ENCODE measurements at places on chromosomes 4 and X.
A peak's percentile ranks its signal among the peaks of the same experiment; 100 is the strongest.

GRCh38 chrX:119802546-119802945, 11.1 kb upstream of the RPL39 start:
- no peak for DNase-seq

DNA sequence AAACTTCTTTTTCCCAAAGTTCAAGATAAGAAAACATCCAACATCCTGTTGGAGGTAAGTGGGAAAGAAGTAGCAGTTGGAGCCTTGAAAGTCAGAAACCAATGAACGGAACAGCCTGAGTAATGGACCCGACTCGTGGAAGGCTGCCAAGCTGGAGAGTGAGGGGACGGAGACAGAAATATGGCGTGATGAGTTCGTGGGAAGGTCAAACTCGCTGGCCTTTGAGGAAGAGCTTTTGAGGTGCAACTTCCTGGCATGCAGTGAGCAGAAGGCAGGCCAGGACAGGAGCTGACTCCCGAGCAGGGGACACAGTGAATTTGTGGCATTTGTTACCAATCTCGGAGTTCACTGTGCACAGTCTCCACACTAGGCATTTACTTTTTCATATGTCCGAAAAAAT, 1.0 kb upstream of the TRIML1 start:
- DNase-seq, result no peak

DNA sequence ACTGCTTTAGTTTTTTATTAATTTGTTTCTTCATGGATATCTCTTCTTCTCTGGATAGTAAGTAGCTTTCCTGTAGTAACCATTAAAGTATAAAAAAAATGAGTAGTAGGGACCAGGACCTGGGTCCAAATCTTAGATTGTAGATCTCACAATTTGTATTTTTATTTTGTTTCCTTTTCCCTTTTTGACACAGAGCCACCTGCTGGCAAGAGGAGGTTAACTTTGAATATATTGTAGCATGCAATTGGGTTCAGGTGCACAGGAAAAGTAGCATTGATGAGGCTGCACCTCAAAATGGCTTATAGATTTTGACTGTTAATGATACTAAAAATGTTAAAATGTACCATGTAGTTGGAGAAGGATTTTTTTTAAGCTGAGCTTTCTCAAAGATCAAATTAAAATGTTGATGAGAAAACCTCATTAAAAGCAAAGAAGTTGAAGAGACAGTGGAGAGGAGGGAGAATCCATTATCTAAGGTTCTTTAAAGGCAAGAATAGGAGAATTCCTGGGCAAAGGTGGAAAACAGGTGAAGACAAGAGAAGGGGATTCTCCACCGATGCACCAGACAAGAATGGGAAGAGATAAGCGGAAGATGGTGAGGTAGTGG, 48.3 kb upstream of the HPGDS start:
- no peak for DNase-seq

DNA sequence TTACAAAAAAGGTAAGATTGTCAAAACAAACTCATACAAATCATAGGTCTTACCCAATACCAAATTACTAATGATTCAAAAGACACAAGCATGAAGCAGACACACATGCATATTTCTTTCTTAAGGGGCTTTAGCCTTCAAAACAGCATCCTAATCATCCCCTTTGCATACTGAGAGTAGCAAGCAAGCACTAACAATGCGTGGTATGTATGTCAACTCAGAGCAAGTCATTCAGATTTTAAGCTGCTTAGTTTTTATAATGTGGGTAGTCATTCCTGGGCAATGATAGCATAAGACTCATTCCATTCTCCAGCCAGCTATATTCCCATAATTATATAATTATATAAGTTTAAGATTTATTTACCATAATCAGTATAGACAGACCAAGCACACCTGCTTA, 219.6 kb downstream of the DKK2 start:
- DNase-seq, result no peak

GRCh38 chrX:119155416-119156035, 27.9 kb upstream of the KIAA1210 start:
- DNase-seq, result no peak

GRCh38 chrX:108000751-108001150, 18.6 kb upstream of the TEX13B start:
- DNase-seq, result no peak

DNA sequence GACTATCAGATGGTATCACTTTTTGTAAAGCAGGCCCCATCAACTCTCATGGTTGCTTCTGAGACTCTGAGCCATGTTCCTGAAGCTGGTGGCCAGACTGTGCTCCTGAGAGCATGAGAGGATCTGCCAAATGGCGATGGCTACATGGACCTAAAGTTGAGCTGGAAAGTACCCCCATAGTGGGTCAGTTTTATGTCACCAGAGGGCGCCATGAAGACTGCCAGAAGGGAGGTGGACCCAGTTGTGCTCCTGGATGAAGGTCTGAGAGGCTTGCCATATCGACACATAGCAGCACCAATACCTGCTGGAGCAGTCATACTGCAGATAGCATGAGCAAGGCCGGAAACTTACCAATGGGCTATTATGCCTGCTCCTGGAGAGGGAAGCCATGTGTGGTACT, 105.7 kb downstream of the SLITRK2 start:
- no peak for DNase-seq

DNA sequence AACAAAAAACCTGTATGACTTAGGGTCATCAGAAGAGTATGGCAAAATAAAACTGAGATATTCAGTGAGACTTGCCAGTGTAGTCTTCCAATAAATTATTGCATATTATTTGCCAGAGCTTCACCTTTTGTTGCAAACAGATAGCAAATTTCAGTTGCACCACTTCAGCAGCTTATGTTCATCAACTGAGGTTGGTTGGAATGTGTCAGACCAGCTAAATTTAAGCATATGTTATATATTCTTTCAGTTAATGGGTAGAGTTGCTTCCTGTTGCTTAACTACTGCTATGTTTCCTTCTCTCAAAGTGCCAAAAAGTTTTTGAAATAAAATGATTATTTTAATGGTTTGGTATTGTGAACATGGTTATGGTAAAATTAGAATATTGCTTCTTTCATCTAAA, 61.5 kb downstream of the GALNT7 start:
- no peak for DNase-seq

- no peak for DNase-seq
These were observed 93.6 kb downstream of the DTHD1 start for GRCh38 chr4:36374836-36375511.

DNA sequence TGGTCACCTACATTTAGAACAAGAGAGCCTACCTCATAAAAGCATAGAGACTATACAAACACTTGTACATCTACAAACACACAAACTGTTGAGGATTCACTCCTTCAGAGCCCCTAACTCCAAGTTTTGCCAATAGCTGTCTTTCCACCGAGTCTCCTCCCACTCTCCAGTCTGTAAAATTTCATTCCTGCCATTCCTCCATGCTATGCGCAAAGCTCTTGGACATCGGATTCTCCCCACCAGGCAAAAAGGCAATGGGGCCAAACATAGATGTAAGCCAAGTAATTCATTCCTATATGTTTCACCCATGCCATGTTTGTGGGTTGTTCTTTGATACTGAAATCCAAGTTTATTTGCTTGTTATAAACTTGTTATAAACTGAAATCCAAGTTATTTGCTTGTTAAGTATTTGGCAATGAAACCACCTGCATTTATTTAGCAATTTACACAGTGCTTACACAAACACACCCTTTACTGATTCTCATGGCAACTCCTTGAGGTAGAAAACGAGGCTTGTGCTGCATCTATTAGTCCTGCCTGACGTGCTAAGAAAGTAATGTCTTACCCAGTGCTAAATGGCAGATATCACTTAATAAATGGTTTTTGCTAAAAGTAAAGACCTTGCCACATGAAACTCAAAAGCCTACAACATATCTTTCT, 91.1 kb downstream of the SCFD2 start:
- DNase-seq, result no peak

- DNase-seq, result no peak
These were observed 25.9 kb downstream of the SMIM31 start for GRCh38 chr4:164779811-164780216.

GRCh38 chr4:106312997-106313522, 2.9 kb downstream of the TBCK start:
- DNase-seq, result no peak

DNA sequence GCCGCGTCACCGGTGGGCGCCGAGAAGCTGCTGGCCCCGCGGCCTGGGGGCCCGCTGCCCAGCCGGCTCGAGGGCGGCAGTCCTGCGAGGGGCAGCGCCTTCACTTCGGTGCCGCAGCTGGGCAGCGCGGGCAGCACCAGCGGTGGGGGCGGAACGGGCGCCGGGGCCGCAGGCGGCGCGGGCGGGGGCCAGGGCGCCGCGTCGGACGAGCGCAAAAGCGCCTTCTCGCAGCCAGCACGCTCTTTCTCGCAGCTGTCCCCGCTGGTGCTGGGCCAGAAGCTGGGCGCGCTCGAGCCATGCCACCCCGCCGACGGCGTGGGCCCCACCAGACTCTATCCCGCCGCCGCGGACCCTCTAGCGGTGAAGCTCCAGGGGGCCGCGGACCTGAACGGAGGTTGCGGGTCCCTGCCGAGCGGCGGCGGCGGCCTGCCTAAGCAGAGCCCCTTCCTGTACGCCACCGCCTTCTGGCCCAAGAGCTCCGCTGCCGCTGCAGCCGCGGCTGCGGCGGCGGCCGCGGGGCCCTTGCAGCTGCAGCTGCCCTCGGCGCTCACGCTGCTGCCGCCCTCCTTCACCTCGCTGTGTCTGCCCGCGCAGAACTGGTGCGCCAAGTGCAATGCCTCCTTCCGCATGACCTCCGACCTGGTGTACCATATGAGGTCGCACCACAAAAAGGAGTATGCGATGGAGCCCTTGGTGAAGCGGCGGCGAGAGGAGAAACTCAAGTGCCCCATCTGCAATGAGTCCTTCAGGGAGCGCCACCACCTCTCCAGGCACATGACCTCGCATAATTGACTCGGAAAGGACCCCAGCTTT, 5.6 kb downstream of the PRDM8 start:
- DNase-seq, result peak; percentile 56

- DNase-seq, result no peak
These were observed 711.2 kb upstream of the NDST4 start for GRCh38 chr4:115824630-115825029.

DNA sequence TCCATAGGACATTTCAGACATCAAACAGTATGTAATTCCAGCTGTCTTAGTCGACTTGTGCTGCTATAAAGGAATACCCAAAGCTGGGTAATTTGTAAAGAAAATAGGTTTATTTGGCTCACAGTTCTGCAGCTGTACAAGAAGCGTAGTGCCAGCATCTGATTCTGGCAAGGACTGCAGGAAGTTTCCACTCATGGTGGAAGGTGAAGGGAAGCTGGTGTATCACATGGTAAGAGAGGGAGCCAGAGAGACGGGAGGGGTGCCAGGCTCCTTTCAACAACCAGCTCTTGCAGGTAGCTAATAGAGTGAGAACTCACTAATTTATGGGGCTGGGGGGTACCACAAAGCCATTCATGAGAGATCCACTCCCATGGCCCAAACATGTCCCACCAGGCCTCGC, 253.0 kb upstream of the FGF13 start:
- DNase-seq, result no peak

DNA sequence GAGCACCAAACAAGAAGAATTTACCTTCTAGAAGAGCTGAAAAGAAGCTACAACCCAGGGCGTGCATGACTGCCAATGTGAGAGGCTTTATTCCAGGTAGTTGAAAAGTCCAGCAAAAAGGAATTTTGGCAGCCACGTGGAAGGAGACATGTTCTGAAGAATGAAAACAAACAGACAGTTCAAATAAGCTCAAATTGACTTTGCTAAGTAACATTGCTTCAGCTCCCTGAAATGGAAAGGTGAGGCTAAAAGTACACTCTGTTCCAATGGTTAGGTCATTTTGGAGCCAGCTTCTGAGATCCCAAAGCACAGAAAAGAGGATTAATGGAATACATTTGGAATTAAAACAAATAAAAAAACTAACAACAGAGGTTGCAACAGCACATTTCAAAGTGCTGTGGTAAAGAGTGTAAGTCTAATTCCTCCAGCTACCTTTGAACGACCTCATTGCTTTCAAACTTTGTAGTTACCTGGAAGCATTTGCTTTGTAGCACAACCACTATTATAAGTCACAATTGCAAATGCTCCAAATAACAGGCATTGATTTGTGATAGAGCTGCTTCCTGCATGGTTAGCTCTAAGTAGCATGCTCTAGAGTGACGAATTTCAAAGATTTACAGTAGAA, 405.3 kb upstream of the EDA2R start:
- DNase-seq, result no peak

DNA sequence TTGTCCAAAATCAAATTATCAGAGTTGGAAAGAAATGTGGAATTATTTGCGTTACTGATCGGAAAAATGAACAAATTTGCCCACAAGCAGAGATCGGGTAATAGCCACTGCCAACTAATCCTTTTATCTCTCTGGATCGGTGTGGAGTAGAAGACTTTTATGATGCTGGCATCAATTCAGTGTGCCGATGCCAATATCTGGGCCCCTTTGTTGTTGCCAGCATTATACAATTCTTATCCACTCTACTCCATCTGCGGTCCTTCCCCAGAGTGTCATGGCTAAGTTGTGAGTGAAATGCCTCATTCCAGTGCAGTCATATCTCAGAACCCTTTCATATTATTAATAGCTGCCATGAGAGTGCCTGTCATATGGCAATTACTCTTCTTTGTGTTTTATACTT, 660.2 kb downstream of the ADGRL3 start:
- DNase-seq, result no peak

GRCh38 chr4:69124941-69125340, 28.7 kb downstream of the UGT2B7 start:
- no peak for DNase-seq

- no peak for DNase-seq
These were observed 56.9 kb downstream of the USO1 start for GRCh38 chr4:75781305-75781704.

DNA sequence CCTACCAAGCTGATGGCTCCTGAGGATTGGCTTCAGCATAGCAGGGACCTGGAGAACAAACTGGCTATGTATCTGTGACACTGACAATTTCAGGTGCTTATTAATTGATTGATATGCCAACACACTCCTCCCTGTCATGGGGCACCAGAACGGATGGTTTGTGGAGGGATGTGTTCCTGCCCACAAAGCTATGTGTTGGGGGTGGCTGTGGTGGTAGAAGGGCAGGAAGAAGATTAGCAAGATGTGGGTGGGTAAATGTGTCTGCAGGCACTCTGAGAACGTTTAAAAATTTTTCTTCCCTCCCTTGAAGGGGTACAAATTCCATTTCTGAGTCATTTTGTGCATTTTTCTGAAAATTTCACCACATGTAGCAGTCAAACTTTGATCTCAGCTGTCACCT, 55.0 kb upstream of the SCML1 start:
- no peak for DNase-seq
